ENCODE measurements at places on chromosomes 6 and 20.

GRCh38 chr6:14582749-14583148 is 465.2 kb downstream of the CD83 start:
- DNase-seq: no peak

DNA sequence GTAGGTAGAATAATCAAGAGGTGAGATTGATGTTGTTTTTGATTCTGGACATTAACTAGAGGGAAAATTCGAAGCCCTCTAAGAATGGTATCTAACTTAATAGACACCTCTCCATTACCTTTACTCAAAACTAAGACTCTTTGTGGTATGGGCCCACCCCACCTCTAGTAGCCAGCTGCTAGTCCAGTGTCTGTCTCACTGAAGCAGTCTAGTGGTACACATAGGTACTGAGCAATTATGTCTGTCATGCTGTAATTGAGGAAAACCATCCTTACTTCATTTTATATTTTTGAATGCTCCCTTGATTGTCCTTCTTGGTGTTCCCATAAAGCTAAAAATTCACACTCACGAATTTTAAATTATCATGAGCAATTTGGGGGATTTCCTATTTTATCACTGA is 290.7 kb downstream of the ARHGAP18 start:
- no peak for DNase-seq

DNA sequence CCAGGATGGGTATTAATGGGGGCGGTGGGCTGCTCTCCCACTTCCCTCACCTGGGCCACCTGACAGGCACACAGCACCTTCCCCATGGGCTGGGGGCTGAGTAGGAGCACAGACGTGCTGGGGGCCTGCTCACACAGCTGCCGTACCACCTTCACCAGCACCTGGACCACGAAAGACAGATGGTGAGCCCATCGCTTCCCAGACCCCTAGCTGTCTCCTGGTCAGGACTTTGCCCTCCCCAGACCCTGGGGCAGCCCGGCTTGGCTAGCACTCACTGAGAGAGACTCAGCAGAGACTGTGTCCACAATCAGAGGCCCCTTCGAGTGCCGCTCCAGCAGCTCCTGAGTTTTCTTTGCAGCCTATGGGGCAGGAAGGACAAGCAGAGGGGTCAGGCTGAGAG is 12.0 kb downstream of the AARS2 start:
- no peak for DNase-seq

GRCh38 chr6:17907406-17908229 is 79.8 kb downstream of the KIF13A start:
- peak; percentile 48 for DNase-seq

DNA sequence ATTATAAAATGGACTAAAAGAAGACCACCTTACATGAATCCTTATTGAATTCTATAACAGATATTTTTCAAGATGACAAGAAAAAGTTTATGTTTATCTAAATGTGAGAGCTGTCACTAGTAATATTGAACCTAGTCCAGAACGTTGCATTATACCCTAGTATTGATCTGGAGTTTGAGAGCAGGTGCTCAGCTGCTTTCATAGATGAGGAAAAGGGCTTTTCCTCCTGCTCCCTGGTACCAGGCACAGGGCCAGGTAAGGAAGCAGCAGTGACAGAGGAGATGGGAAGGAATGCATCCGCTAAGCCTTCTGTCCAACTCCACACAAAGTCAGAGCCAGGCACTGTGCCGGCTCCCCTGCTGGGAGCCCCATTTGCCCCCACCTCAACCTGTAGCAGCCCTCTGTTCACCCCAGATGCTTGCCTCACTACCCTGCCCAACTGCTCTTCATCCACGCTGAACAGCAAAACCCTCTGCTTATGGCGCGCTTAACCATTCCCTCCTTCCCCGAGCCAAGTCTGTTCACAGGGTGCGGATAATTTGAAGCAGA is 393.1 kb downstream of the FRK start:
- no peak for DNase-seq

DNA sequence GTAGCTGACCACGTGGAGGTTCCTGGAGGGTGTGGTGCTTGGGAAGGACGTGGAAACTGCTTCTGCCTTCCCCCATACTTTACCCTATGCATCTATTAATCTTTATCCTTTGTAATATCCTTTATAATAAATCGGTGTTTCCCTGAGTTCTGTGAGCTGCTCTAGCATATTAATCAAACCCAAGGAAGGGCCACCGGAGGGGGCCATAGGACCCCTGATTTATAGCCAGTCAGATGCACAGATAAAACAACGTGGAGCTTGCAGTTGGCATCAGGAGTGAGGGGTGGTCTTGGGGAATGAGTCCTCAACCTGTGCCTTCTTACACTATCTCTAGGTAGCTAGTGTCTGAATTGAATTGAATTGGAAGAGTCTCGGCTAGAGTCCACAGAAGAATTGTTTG is 36.5 kb upstream of the TFAP2A start:
- no peak for DNase-seq

DNA sequence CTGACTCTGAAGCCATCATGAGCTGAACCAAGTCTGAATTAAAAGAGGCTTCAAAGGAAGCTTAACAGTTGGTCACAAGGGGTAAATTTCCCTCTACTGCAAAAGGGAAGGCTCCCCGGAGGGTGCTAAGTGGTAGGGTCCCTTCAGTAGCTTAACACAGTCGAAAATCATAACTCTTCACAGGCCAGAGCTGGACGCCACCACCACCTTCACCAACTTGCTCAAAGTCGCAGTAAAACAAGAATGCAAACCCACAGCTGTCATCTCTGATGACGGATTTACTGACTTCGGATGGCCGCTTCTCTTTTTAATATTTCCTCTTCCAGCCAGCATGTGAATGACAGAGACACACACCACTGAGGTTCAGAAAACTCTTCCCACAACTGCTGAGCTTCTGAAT is 144.7 kb upstream of the FBXL4 start:
- DNase-seq: no peak

DNA sequence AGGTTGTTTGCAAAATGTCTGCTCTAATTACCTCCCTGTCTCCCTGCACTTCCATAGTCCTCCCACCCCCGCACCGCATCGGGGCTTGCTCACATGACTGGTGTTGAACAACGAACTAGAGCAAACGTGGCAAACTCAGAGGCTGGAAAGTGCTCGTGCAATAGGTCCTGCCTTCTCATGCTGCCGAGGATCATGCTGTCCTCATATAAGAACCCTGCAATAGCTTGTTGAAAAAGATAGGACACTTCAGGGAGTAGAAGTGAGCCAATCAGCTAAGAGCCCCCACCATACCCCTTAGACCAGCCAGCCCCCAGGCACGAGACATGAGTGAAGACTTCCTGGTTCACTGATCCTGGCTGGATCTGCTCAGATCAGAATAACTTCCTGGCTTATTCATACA is 219.2 kb downstream of the C6orf118 start:
- no peak for DNase-seq

DNA sequence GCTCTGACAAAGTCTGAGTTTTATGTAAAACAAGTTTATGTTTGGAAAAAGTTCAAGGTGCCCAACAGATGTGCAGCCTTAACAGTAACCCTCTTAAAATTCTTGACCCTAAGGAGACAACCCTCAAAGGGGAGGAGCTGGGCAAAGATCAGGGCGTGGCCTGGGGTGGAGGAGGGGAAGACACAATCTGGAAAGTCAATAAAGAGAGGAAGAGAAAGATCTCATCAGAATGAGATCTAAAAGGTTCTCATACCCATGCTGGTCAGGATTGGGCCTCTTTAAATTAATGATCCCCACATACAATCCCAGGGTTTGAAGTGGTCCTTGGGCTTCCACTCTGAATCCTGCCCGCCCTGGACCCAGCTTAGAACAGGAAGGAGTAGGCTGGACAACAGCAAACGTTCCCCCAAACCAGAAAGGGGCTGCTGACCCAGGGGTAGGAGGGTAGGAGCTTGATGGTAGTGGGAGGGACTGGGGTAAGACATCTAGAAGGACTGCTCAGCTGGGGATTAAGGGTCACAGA is 33.0 kb downstream of the FOXP4 start:
- DNase-seq: no peak

DNA sequence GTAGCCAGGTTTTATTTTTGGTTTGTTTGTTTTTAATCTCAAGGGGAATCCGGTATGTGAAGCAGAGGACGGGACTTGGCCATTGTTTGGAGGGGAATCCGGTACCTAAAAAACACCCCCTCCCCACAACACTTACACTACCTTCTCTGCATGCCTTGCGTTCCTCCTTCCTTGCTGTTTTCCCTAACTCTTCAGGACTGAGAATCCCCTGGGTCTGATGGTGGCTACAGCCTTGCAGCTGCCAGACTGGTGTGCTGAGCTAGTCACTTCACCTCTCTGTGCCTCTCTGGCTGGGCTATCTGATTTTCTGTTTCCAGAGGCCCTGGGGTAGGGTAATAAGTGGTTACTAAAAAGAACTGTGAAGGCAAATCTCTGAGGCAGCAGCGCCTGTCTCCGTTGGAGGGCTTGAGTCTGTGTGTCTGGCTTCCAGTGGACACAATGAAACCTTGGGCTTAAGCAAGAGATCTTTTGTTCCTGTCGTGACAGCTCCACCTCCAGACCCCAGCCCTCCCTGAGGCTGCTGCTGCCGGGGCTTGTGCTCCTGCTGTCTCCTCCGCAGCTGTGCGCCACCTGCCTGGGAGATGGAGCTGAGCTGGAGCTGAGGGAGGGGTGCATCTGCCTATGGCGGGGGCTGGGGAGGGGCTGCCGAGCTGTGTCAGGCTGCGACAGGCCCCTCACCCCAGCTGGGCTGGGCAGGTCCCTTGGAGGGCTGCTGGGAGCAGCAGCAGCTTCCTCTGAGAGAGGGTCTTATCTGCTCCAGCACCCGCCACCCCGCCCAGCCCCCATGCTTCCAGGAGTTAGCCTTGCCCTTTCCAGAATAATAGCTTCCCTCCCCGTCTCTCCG is 65.8 kb upstream of the CCDC167 start:
- DNase-seq: no peak

- no peak for DNase-seq
These were observed 115.4 kb downstream of the SLX4IP start for GRCh38 chr20:10550204-10551118.

- DNase-seq: peak; percentile 77
These were observed 48.1 kb downstream of the HLA-DPB1 start for GRCh38 chr6:33123732-33124524.

DNA sequence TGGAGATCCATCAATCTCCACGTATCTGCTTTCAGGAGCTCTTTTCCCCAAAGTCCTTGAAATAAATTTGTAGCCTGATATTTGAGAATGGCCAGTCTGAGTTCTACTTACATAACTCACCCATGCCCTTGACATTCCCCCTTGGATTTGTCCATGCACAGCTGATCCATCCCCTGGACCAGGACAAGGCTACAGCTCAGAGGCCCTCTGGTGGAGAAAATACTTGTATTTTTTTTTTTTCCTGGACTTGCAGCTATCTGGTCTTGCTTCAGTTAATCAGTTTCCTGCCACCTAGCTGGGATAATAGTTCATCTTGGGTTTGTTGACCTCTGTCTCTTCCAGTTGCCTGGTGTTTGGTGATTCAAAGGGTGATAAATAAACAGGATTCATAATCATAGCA is 467.6 kb downstream of the DHX35 start:
- no peak for DNase-seq

- no peak for DNase-seq
These were observed 22.0 kb upstream of the PYGB start for GRCh38 chr20:25225642-25226432.

- DNase-seq: no peak
These were observed 164.9 kb upstream of the RREB1 start for GRCh38 chr6:6942831-6943230.

- no peak for DNase-seq
These were observed 89.9 kb upstream of the ECI2 start for GRCh38 chr6:4225161-4225872.

GRCh38 chr20:54029176-54029575 is 41.2 kb downstream of the BCAS1 start:
- DNase-seq: no peak

DNA sequence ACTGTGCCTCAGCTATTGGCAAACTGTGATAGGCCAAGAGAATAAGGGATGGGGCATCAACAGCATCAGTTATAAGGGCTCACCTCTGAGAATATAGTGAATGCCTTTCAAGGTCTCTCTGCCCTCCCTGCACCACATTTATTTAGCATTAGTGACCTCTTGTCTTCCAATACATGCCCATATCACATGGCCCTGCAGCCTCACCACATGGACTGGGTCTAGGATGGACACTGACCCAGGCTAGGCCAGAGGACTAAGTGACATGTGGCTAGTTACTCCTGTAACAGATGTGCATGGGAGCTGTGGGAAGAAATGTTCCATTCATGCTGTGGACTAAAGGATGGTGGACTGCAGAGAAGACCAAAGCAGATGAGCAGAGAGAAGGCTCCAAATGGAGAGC is 3.2 kb upstream of the BTN2A2 start:
- DNase-seq: no peak

DNA sequence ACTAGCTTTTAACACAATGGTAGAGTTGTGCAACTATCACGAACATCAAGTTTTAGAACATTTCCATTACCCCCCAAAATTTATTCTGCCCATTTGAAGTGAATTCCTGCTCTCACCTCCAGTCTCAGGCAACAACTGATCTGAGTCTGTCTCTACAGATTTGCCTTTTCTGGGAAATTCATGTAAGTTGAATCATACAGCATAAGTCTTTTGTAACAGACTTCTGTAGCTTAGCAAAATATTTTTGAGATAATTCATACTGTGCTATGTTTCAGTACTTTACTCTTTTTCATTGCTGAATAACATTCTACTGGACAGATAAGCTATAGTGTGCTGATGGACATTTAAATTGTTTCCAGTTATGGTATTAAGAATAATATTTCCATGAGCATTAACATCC is 447.3 kb upstream of the GJE1 start:
- no peak for DNase-seq

- no peak for DNase-seq
These were observed 38.0 kb downstream of the C6orf15 start for GRCh38 chr6:31074401-31074800.

DNA sequence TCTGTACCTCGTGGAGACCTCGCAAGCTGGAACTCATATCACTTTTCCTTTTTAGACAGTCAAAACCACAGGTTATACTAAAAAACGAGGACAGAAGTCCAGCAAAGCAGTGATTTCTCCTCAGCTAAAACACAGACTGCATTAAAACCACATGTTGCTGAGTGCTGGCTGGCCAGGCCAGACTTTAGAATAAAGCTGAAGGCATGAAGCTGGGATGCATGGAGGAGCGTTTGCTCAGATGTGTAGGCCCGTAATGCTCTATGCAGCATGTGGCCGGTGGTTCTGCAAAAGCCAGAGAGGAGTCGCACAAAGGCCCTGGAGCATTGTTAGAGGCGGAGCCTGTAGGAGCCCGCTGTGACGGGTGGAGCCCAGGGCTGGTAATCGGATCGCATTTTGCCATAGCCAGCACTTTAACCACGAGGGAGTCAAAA is 83.6 kb downstream of the SMOC2 start:
- DNase-seq: peak; percentile 3

DNA sequence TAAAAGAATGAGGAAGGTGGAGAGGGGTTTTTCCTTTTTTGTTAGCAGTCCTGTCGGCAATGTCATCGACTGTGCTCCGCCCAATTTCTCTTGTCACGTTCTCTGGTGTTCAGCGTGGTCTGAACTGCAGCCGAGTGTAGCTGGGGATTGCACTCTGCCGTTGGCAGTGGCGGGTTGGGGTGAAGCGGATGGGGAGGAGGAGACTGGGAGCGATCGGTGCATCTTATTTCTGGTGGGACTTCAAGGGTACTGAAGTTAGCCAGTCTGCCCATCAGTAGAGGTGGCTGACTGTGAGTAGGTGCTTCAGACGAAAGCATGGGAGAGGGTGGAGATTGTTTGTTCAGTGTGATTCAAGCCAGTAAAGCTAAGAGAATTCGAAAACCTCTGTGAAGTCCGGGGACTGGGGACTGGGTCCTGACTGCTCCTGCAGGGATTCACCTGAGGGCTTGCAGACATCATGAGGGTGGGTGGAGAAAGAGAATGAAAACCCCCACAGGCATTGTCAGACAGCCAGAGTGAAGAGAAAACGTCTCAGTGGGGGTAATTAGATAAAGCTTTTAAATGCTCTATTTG is 5.1 kb downstream of the RREB1 start:
- no peak for DNase-seq
